ENCODE measurements at places on chromosomes 2 and 18.

- DNase-seq: no peak
These were observed 2.4 kb downstream of the ALKAL2 start for GRCh38 chr2:285531-285930.

DNA sequence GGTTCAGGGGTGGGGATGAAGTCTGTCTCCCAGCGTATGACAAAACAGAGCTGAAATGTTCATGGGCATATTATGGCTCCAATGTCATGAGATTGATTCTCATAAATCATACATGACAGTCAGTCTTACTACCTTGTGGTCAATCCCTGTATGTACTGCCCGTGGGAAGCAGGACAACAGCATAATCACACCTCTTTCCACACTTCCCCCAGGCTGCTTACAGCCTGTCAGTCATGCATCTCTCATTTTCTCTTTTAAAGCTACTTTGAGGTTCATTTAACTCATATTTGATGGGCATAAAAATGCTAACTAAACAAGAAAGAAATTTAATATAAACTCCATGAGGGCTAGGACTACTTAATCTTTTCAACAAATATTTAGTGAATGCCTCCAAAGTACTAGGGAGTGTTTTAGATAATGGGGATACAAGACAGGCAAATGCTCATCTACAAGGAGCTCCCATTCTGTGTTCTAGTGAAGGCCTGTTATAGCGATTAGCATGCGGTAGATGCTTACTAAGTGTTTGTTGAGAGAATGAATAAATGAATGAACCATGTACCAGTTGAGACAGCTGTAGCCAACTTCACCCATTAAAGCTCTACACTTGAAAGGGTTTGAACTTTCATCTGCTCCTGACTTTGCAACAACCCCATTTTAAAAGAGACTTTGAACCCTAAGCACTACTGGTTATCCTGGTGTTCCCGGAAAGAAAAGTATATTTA, 89.1 kb downstream of the ALPK2 start:
- no peak for DNase-seq

- DNase-seq: no peak
These were observed 341.3 kb downstream of the TGIF1 start for GRCh38 chr18:3791238-3791637.

DNA sequence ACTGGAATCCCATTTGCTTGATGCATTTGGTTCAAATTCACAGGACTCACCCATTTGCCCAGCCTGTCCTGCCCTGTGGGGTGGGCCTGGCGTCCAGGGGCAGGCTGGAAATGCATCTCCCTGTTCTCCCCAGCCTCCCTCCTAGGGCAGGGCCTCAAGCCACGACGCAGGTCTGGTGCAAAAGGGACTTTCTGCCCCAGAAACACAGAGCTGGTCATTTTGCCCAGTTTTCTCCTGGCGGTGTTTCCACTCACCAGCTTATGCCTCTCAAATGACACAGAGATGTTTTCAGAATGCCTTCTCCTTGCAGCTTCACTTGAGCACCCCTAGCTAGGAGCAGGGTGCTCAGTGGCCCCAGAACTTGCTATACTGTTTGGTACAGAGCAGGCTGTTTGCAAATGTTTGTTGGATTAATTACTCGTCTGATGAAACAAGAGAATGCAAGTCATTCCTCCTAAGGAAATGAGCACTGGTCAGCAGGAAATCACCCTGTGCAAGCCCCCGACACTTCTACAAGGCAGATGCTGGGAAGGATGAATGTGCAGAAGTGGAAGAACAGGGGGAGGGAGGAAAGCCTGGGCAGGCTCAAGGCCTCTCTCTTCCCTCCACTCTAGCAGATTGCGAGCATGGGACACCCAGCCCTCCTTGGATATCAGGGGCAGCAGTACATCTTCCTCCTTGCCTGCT, 164.3 kb upstream of the APCDD1 start:
- DNase-seq: no peak

- DNase-seq: peak; percentile 16
These were observed 912 bp upstream of the FBXO11 start for GRCh38 chr2:47907039-47907781.

- no peak for DNase-seq
These were observed 29.2 kb downstream of the NIFK start for GRCh38 chr2:121707344-121707919.

Data from stimulated activated naive CD4-positive, alpha-beta T cell treated with Interleukin-2 at 50 U/mL for 16 hours (primary cell).